ENCODE measurements at places on chromosomes 7 and 10.

- no peak for DNase-seq
These were observed 82.6 kb upstream of the UCN3 start for GRCh38 chr10:5282137-5282536.

DNA sequence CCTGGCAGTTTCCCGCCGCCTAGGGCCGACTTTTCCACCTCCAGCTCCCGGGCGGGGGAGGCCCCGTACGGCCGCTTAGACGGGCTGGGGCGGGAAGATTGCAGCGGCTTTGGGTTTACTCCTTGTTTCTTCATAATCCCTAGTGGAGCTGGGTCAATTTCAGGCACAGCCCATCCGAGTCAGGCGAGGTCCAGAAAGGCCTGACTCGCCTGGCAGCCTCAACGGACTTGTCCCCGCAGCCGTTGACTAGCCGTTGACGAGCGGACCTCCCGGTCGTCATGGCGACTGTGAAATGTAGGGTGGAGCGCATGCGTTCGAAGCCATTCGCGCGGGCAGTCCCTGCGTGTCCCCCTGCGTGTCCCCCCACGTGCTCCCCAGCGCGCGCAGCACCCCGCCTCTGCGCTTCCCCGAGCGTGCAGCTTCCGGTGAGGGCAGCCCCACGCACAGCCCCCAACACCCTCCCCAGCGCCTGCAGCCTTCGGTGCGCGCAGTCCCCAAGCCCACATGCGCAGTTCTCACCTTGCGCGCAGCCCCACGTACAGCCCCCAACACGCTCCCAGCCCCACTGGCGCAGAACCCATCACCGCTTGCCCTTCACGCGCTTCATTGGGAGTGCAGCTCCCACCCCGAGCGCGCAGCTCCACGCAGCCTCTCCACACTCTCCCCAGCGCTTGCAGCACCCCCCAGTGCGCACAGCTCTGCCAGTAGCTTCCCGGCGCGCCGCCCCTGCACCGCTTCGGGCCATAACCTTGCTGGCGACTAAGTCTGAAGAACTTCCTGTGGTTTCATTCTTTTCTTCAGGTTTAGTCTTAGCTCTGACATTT, 67.8 kb downstream of the TBX20 start:
- no peak for DNase-seq

DNA sequence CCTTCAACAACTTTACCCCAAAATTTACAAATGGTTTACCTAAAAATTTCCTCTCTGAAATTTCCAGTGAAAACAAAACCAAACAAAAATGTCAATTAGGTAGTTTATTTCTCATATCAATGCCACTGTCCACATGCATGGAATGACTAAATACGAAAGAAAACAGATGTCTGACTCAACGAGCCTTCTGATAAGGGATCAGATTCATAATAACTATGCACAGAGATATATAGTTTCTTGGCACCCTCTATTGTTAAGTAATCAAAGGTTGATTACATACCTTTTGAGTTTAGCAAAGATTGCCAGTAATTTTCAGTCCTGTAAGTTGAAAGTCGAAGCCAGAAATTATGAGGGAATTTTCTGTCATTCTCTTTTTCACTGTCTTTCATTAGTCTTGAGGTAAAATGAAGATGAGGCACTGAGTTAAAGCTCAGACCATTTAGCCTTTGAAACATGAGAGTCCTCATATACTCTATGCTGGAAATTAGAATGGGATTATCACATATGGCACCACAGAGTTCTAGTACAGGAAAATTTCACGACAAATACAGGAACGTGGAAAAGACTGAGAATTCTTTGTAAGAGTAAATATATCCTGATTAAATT, 519.1 kb upstream of the ANKRD30A start:
- DNase-seq: no peak

GRCh38 chr7:30135301-30136116, 723 bp downstream of the MTURN start:
- peak; percentile 21 for DNase-seq

DNA sequence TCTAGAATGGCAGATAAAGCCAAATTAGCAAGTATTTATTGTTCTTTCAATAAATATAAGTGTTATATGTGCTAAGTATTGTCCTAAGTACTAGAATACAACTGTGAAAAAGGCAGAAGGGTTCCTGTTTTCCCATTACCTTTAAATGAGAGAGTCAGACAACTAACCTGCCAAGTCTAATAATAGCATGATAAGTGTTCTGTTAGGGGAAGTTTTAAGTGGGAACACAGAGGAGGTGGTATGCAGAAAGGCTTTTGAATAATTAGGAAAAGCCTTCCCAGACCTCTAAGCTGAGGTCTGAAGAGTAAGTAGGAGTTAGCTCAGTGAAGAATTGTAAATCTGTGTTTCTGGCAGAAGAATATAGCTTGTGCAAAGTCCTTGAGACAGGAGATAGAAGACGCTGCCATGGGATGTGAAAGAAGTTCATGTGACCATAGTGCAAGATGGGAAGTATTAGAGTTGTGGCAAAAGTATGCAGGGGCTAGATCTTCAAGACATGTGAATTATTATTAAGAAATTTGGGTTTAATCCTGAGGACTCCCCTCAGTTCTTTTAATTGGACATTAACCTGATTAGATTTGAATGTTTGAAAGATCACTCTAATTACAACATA, 12.5 kb downstream of the SHOC2 start:
- no peak for DNase-seq

DNA sequence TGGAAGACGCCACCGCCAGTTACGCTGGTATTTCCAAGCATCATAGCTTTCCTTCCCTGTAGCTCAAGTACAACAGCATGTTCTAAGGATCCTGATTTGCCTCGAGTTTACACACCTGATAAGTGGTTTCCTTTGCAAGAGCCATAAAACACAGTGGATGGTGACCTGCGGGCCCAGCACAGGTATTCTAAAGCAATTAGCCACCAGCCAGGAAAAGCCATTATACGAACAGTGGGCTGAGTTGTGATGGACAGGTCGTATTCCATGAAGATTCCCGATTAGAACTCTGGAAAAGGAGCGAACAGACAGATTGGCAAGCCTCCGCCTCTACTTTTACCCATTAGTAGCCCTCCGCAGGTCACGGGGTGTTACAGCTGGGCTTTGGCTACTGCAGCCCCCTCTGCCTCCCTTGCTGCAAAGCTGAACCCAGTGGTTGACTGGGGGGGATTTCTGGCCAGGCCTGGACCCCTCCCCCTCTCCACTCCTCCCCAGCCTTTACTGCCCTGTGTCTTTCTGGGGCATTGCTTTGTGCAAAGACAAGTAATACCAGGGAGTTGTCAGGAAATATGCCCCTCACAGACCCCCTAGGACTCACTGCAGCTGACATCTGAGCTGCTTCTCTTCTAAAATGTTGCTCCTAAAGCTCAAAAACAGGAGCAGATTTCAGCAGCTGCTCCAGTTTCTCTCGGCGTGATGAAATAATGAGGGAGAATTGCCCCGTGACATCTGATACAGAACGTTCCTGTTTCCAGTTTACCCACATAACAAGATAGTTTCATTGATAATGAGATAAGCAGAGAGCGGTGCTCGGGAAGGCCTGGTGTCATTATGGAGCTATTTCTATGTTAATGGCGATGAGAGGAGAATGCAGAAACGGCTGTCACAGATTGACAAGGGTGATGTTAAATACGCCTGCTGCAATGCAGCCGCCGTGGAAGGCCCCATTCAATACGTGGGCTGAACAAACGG, 214.4 kb downstream of the CCSER2 start:
- no peak for DNase-seq

DNA sequence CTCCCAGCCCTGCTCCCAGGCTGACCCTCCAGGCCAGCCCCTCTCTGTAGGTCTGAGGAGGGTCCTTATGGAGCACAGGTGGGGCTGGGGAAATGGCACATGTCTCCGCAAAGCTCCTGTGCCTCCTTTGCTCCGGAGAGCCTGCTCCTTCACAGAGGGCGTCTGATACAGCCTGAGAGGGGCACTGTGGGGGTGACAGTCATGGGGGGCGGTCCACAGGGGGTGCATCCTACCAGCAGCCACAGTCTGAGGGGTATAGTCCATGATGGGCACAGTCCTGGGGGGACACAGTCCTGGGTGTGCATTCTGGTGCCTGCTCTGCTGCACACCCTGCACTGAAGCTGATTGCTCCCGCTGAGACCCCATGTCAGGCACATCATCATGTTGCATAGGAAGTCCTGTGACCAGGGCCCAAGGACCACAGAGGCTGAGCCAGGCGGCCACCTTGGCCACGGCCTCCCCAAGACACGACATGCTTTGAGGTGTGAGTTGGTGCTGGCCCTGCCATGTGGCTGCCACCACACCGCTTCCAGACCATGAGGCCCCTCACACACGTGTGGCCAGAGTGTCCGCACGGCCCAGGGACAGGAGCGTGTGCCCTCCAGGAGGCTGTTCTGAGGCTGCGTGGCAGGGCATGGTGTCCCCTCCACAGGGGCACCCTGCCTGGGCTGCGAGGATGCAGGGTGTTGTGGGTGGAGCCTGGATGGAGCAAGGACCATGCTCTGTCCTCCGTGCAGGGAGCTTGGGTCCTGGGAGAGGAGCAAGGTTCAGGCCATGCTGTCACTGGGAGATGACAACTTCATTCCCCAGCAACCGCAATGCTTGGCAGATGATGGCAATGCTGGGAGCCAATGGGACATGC, 59.2 kb downstream of the PWWP2B start:
- DNase-seq: no peak

GRCh38 chr10:95295031-95295755, 4.4 kb upstream of the PDLIM1 start:
- peak; percentile 79 for DNase-seq

Measured in GF-D8 (cell line).